ENCODE measurements at places on chromosomes 5 and 9. TPM values are rescaled to one million over a fixed set of nuclear protein-coding genes. Genes with fewer than 3 reads are reported as not detected.
A peak's percentile ranks its signal among the peaks of the same experiment; 100 is the strongest.

- no peaks in the 10 kb centered on the region for H3K36me3 ChIP-seq
- no peaks in the 10 kb centered on the region for H3K27me3 ChIP-seq
- no peak overlapping the region for H3K27ac ChIP-seq
- no peak overlapping the region for H3K4me3 ChIP-seq
- no peaks in the 10 kb centered on the region for H3K4me1 ChIP-seq
Observed at GRCh38 chr5:103254921-103255320, 3.6 kb upstream of the MACIR start.

GRCh38 chr9:131234799-131235479 is 41.4 kb downstream of the FAM78A start:
- H3K36me3 ChIP-seq = peaks cover 39% of the 10 kb centered on the region
- H3K4me3 ChIP-seq = no peak overlapping the region
- H3K27me3 ChIP-seq = no peaks in the 10 kb centered on the region
- DNase-seq = no peak

DNA sequence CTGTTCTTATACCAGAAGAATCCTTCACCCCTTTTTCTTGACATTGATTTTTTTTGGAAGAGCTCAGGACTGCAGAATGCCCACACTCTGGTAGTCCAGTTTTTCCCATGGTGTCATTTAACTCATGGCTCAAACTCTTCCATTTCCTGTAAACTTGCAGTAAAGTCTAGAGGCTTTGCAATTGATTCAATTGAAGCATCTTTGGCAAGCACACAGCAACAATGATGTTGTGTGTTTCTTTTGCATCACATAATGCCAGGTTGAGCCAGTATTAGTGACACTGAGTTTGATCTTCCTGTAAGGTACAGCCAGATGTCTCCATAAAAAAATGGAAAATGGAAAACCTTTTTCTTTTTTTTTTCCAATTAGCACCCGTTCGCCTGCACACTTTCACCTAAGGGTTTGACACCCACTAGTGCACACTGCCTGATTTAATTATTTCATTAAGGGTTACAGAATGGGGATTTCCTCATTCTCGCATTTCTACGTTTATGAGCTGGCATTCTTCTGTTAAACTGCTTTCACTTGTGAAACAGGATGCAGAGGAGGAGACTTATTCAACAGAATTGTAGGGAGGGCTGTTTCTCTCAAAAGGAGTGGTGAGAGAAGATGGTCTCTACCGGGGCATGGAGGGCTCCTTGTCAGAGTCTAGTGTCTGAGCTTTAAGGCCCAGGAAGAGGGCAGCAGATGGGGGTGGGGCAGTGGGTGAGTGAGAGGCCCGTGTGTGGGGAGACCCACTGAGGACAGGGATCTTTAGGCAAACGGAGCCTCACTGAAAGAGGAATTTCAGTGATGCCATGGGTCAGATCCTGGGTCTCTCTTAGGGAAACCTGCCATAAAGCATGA is 2.2 kb upstream of the S1PR3 start:
- no peak overlapping the region for H3K27ac ChIP-seq
- no peaks in the 10 kb centered on the region for H3K36me3 ChIP-seq
- peaks cover 4% of the 10 kb centered on the region for H3K4me1 ChIP-seq

GRCh38 chr5:132455614-132456115 is 34.9 kb downstream of the IRF1 start:
- H3K27me3 ChIP-seq = no peaks in the 10 kb centered on the region
- no peak for DNase-seq
- H3K4me3 ChIP-seq = no peak overlapping the region
- H3K4me1 ChIP-seq = peaks cover 4% of the 10 kb centered on the region
- H3K27ac ChIP-seq = peak overlapping the region; percentile 32

GRCh38 chr9:130498298-130498917 is 53.6 kb downstream of the ASS1 start:
- H3K4me3 ChIP-seq = no peak overlapping the region
- H3K27ac ChIP-seq = no peak overlapping the region
- H3K27me3 ChIP-seq = no peaks in the 10 kb centered on the region

DNA sequence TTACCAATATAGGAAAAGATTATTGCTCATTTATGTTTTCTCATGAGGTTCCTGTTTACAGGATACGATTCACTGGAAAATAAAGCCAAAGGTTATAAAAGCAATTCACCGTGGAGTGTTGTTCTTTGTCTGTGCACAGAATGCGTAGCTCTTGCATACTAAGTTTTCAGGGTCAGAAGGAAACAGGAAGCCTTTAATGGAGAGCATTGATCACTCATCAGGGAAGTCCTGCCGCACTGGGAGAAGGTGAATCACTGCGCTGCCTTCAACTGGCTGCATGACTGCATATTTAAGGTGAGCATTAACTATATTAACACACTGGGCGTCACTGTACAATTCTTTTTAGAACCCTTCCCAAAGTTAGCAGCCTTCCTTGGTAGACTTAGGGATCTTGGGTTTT is 74.1 kb upstream of the SYK start:
- no peak overlapping the region for H3K4me3 ChIP-seq
- no peak for DNase-seq
- H3K27ac ChIP-seq = no peak overlapping the region
- no peaks in the 10 kb centered on the region for H3K36me3 ChIP-seq
- H3K4me1 ChIP-seq = no peaks in the 10 kb centered on the region
- H3K27me3 ChIP-seq = no peaks in the 10 kb centered on the region

GRCh38 chr5:150502106-150502505 is 5.8 kb upstream of the NDST1 start:
- H3K4me3 ChIP-seq = no peak overlapping the region
- peak overlapping the region; percentile 91 for H3K27ac ChIP-seq
- no peak for DNase-seq
- H3K27me3 ChIP-seq = no peaks in the 10 kb centered on the region
- peaks cover 32% of the 10 kb centered on the region for H3K4me1 ChIP-seq

- no peaks in the 10 kb centered on the region for H3K36me3 ChIP-seq
- no peak for DNase-seq
- H3K4me1 ChIP-seq = peaks cover 48% of the 10 kb centered on the region
- no peaks in the 10 kb centered on the region for H3K27me3 ChIP-seq
Observed at GRCh38 chr9:113882181-113882580, 6.1 kb downstream of the ZNF618 start.

Gene PLPP7
- 15.8 TPM for total RNA-seq

DNA sequence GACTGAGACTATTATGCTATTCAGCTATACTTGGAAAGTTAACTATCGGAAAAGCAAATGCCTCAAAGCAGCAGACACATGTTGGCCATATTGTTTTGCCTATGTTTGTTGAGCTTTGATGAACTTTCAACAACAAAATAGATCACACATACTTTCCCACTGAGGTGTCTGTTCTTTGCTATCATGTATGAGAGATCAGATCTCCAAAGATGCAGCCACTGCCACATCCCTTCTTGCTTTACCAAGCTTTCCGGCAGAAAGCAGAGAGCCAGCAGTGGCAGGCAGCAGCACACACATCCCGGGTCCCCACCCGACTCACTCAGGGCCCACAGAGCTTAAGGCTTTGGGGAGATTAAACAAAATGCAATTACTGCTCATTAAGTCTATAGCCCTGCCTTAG is 18.8 kb downstream of the ZBTB5 start:
- no peaks in the 10 kb centered on the region for H3K4me1 ChIP-seq
- no peak overlapping the region for H3K27ac ChIP-seq
- H3K27me3 ChIP-seq = no peaks in the 10 kb centered on the region

GRCh38 chr9:26983340-26983739 is 22.1 kb downstream of the LRRC19 start:
- H3K36me3 ChIP-seq = peaks cover 20% of the 10 kb centered on the region
- DNase-seq = no peak
- no peaks in the 10 kb centered on the region for H3K27me3 ChIP-seq

GRCh38 chr5:133227082-133227481 is 175.3 kb downstream of the HSPA4 start:
- no peak overlapping the region for H3K4me3 ChIP-seq
- no peaks in the 10 kb centered on the region for H3K36me3 ChIP-seq
- H3K27me3 ChIP-seq = no peaks in the 10 kb centered on the region
- DNase-seq = no peak
- H3K27ac ChIP-seq = no peak overlapping the region

Gene ABITRAM
- total RNA-seq = 1.1 TPM

DNA sequence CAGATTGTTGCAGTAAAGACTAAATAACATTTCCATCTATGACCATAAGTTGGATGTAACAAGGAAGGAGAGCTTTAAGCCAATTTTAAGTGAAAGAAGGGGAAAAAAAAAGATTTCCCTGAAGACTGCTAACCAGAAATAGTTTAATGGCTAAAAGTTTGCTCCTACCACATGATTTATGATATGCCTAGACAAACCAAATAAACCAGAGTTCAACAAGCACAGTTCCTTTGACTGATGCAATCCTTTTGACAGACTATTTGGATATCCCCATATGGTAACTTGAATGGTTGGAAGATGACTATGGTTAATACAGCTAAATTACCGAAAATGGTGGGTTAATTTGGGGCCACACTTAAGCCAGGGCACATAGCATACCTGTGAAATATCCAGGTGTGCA is 338.5 kb downstream of the CETN3 start:
- no peaks in the 10 kb centered on the region for H3K27me3 ChIP-seq
- no peak overlapping the region for H3K27ac ChIP-seq
- H3K36me3 ChIP-seq = no peaks in the 10 kb centered on the region
- H3K4me1 ChIP-seq = no peaks in the 10 kb centered on the region
- DNase-seq = no peak
- no peak overlapping the region for H3K4me3 ChIP-seq

Gene GABRA1
- total RNA-seq = not detected

Gene SNCB
- total RNA-seq = not detected

- DNase-seq = no peak
- no peaks in the 10 kb centered on the region for H3K27me3 ChIP-seq
- H3K36me3 ChIP-seq = no peaks in the 10 kb centered on the region
Observed at GRCh38 chr9:1217076-1217475, 166.9 kb downstream of the DMRT2 start.

DNA sequence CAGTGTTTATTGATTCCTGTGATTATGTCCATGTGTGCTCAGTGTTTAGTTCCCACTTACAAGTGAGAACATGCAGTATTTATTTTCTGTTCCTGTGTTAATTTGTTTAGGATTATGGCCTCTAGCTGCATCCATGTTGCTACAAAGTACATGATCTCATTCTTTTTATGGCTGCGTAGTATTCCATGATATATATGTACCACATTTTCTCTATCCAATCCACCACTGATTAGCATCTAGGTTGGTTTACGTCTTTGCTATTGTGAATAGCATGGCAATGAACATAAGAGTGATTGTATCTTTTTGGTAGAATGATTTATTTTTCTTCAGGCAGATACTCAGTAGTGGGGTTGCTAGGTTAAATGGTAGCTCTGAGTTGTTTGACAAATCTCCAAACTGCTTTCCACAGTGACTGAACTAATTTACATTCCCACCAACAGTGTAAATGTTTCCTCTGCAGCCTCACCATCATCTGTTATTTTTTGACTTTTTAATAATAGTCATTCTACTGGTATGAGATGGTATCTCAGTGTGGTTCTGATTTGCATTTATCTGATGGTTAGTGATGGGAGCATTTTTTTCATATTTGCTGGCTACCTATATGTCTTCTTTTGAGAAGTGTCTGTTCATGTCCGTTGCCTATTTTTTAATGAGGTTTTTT is 47.5 kb upstream of the ELL2 start:
- no peaks in the 10 kb centered on the region for H3K4me1 ChIP-seq
- DNase-seq = no peak
- H3K36me3 ChIP-seq = no peaks in the 10 kb centered on the region
- no peaks in the 10 kb centered on the region for H3K27me3 ChIP-seq
- H3K27ac ChIP-seq = no peak overlapping the region

Gene TRAF1
- total RNA-seq = 16.7 TPM

Gene LHX3
- not detected for total RNA-seq

DNA sequence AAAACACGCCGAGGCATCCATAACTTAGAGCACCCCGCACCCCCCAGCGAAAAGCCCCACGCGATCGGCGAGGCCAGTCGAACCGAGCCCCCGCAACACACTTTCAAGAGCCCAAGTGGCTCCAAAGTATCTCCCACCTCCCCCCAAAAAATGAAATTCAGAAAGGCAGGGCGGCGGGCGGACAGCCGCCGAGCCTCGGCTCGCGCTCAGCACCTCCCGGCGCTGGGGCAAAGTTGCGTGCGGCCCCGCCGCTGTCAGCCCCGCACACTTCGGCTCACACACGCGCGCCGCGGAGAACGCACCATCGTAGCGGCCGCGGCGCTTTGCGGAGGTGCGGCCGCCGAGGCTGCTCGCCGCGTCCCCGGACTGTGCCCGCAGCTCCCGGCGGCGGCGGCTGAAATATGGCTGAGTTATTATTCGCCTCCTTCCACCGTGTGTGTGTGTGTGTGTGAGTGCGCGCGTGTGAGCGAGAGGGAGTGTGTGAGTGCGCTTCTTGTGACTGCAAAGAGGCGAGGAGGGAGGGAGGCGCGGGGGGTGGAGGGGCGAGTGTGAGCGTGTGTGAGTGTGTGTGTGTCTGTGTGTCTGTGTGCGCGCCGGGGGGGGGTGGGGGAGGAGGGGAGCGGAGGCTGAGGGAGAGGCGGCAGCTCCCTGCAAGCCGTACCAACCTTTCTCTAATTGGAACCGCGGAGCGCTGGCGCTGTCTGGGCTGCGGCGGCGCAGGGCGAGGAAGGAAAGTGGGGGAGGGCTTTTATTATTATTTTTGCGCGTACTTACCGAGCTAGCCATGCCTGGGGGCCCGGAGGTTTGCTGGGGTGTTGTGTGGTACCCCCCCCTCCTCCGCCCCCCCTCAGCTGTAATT is 599 bp downstream of the MLLT3 start:
- peak overlapping the region; percentile 91 for H3K27ac ChIP-seq
- H3K4me1 ChIP-seq = peaks cover 8% of the 10 kb centered on the region
- H3K27me3 ChIP-seq = no peaks in the 10 kb centered on the region
- H3K36me3 ChIP-seq = no peaks in the 10 kb centered on the region
- DNase-seq = no peak

DNA sequence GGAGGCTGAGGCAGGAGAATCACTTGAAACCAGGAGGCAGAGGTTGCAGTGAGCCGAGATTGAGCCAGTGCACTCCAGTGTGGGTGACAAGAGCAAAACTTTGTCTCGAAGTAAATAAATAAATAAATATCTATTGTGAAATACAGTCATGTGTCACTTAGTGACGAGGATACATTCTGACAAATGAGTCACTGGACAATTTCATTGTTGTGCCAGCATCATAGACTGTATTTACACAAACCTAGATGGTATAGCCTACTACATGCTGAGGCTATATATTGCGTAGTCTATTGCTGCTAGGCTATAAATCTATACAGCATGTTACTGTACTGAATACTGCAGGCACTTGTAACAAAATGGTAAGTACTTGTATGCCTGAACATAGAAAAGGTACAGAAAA is 61.1 kb upstream of the CCL21 start:
- DNase-seq = no peak
- H3K4me1 ChIP-seq = no peaks in the 10 kb centered on the region
- no peaks in the 10 kb centered on the region for H3K27me3 ChIP-seq
- no peaks in the 10 kb centered on the region for H3K36me3 ChIP-seq
- H3K4me3 ChIP-seq = no peak overlapping the region

Gene PIP5K1B
- 0.85 TPM for total RNA-seq

- H3K27ac ChIP-seq = no peak overlapping the region
- peak overlapping the region; percentile 47 for H3K4me3 ChIP-seq
- H3K27me3 ChIP-seq = no peaks in the 10 kb centered on the region
- DNase-seq = no peak
Observed at GRCh38 chr5:141084487-141084989, 9.9 kb upstream of the PCDHB2 start.

Gene PCDHGC5
- total RNA-seq = 0.11 TPM

Measured in ascending aorta (tissue), 2 donors.